ENCODE measurements at places on chromosomes 7 and 10. TPM values are rescaled to one million over a fixed set of nuclear protein-coding genes. Genes with fewer than 3 reads are reported as not detected.

- no peak for DNase-seq
Measured at GRCh38 chr10:124534231-124534798, 72.7 kb downstream of the LHPP start.

GRCh38 chr7:157753713-157754415 lies 417.1 kb downstream of the DNAJB6 start:
- DNase-seq = no peak

The KBTBD2 gene
- 33.0 TPM for total RNA-seq

The IKZF1 gene
- total RNA-seq = 4.9 TPM

All from colonic mucosa (tissue), 4 donors.